ENCODE measurements at places on chromosomes 5 and 9. TPM values are rescaled to one million over a fixed set of nuclear protein-coding genes. Genes with fewer than 3 reads are reported as not detected.

Gene TSSK1B
- total RNA-seq = under 0.01 TPM

Gene FOXD4
- total RNA-seq = not detected

Gene IZUMO3
- total RNA-seq = not detected

Gene PLPP1
- 24.7 TPM for total RNA-seq

Gene EGFLAM
- total RNA-seq = 1.1 TPM

DNA sequence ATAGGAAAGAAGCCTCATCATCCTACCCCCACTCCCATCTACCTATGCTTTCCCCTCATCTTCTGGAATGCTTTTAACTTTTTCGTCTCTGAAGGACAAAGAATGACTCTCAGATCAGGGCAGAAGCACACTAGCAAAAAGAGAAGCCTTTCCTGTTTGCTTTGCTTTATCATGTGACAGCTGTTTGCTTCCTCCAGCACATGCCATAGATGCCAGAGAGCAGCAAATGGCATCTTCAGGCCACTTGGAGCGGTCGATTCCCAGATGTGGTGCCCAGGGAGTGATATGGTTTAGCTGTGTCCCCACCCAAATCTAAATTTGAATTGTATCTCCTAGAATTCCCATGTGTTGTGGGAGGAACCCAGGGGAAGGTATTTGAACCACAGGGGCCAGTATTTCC is 294.8 kb downstream of the GADD45G start:
- no peak for DNase-seq
